ENCODE measurements at places on chromosomes 12 and 14.
A peak's percentile ranks its signal among the peaks of the same experiment; 100 is the strongest.

DNA sequence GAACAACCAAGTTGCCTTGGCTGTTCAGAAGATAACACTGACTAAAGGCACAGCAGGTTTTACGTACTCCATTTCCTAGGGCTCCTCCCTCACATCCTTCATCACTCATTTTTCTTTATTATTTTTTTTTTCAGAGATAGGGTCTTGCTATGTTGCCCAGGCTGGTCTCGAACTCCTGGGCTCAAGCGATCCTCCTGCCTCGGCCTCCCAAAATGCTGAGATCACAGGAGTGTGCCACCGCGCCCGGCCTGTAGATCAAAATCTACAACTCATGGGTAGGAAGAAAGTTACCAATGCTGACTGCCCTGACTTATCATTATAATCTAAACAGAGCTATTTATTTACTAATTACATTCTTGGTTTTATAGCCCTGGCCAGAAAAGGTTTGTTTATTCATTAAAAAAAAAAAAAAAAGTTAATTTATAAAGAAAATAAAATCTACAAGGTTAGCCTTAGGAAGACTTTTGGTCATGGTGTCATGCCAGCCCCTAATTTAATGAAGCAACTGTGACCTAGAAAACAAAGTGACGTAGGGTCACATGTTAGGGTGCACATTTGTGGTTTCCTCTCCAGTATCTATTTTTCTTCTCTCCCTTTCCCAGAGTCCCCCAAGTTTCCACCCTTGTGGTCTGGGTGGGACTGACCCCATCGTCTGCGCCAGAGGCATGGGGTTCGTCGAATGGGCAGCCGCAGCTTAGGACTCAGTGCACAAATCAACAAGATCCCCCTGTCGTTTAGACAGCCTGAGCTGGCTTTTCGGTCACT, 19.0 kb upstream of the FOXN3 start:
- DNase-seq, result no peak

- no peak for DNase-seq
Measured at GRCh38 chr14:22530127-22530526, 58.9 kb downstream of the DAD1 start.

DNA sequence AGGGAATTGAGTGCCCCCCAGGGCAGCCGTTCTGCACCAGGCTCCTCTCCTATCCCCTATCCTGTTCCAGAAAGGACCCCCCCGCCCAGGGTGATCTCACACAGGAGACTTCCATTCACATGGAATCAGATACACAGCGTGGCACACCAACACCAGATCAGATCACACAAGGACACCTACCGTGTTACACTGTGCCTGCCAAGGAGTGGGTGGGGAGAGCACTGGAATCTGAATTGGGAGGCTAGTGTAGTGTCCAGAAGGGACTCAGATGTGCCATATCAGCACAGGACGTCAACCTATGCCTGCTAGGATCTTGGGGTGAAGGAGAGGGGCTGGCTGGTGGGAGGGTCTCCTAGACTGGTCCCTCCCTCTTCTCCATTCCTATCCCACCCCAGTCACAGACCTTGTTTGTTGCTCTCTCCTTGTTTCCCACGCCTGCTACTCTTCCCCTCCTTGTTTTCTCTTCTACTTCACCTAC, 2.3 kb downstream of the PTMS start:
- DNase-seq, result no peak

- DNase-seq, result peak; percentile 88
Measured at GRCh38 chr14:35390577-35391387, 13.8 kb downstream of the NFKBIA start.

- DNase-seq, result peak; percentile 66
Measured at GRCh38 chr12:65313719-65314317, 35.3 kb downstream of the MSRB3 start.

- no peak for DNase-seq
Measured at GRCh38 chr14:100078997-100079725, 13.9 kb downstream of the EVL start.

DNA sequence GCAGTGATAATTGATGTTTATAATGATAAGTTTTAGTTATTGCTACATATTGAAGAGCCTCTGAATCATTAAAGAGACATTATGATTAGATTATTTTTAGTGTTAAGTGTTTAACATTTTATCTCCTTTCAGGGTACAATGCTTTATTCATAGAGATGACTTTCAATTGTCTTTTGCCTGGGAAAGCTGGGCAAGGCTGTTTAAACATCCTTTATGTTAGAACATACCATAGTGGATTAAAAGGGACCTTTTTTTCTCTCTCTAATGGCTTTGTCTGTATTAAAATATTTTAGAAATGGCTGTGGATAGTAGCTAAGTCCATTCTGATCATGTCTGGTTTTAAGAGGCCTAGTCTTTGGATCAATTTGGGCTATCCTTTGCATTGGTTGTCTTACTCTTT, 427.5 kb upstream of the MIS18BP1 start:
- no peak for DNase-seq

DNA sequence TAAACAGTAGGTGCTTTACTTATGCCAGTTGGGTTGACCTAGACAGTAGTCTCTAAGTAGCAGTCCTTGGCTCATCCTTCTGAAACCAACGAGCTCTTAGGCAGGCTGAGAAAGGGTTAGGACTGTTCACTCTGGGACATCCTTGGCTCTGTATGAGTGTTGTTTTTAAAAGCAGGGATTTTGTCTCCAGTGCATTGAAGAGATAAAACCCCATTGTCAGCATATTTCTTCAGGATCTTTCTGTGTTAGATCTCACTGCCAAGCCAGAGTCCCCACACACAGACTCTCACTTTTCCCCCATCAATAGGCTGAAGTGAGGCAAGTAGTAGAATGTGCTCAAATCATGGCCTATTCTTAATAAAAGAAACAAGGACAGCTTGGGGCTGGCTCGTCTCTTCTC, 123.4 kb upstream of the HIF1A start:
- no peak for DNase-seq

DNA sequence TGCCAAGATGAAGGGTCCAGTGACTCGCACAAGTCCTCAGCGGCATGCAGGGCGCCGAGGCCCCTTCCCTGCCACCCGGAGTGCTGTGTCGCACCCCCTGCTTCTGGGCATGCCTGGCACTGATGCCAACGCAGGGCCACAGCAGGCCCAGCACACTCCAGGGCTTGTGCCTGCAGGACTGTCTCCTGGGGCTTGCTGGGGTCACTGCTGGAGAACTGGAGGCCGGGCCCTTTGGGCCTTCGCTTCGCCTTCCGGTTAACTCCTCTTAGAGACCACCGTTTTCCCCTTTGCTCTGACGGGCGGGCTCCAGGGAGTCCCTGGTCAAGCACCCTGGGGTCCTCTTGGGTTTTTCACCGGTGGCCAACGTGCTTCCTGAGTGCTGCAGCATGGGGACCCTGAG, 79.6 kb downstream of the WDR20 start:
- no peak for DNase-seq

- peak; percentile 86 for DNase-seq
Measured at GRCh38 chr12:93773122-93773871, 96.1 kb downstream of the CRADD start.

- no peak for DNase-seq
Measured at GRCh38 chr12:41804026-41804425, 340.6 kb downstream of the GXYLT1 start.

- peak; percentile 10 for DNase-seq
Measured at GRCh38 chr14:100688598-100689461, 37.9 kb upstream of the DLK1 start.

DNA sequence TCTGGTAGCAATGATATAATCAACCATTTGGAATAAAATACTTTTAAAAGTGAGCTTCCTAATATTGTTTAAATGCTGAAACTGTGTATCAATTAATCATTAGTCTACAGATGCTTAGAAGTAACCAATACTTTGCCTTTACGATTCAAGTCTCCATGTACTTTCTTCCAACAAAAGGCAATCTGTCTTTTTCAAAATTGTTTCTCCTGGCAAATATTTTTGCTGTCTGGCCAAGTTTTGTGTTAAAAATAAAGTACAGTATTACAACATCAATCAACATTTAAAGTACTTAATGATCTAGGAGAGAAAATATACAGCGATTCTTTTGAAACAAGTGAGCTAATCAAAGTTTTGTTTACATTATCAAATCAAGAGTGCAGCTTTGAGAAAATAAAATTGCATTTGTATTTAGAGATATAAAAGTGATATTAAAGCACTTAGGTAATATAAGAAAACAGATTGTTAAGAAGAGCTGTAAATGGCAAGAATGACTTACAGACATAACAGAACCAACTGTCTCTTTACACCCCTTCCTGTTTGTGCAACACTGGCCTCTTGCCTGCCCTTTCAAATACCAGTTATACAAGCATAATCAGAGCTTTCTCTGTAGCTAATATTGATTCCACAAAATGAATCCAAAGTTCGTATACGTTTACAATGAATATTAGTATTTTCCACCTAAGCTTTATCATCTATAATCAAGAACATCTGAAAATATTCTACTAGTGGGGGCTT, 38.2 kb upstream of the FBLN5 start:
- peak; percentile 24 for DNase-seq

DNA sequence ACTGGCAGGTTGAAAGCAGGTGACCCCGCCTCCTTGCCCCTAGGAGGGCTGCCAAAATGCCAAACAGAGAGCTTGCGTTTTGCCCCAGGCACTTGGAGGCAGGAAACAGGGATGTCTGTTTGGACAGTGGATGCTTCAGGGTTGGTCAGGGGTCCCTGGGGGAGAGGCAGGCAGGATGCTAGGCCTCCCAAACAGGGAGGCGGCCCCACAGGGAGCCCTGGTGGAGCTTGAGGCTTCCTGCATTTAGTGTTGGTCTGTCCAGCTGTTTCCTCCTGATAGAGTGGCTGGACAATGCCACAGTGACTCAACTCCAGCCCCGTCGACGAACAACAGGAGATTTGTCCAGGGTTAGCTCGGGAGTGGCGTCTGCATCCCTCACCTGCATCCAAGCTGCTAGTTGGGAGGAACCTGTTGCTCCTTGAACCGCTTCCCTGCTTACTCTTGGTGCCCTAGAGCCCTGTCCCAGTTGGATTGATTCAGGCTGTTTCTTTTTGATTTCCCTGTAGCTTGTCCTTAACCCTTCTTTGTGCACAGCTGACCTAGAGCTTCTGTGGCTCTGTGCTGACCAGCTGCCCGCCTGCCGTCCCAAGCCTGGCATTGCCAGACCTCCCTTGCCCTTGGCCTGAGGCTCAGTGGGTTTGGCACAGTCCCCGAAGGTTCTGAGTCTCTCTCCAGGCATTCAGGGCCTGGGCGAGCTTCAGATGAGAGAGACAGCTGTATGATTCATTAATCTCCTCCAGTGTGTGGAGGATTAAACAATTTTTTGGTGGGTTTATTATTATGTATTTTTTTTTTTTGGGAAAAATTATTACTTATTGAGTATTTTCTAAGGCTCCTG, 45.9 kb downstream of the TSPAN9 start:
- no peak for DNase-seq

DNA sequence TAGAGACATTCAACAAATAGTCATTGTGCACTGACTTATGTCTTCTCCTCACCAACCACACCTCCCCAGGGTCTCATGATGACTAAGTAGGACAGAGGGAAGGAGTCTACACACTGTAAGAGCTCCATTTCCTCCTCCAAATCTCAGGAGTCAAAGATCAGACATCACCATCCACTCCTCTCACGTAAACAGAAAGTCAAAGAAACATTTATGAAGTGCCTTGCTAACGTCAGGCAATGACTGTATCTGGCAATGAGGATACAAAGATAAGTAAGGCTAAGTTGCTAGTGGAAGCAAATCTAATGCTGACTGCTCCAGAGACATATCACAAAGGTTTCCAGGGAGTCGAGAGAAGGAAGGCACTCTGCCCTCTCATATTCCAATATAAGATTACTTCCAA, 88.9 kb downstream of the SLC2A13 start:
- no peak for DNase-seq

- DNase-seq, result no peak
Measured at GRCh38 chr14:79638672-79639266, 572.5 kb downstream of the DIO2 start.

GRCh38 chr14:72744416-72745120, 149.3 kb downstream of the DPF3 start:
- no peak for DNase-seq

GRCh38 chr14:73312687-73313086, 75.4 kb downstream of the PAPLN start:
- DNase-seq, result no peak

DNA sequence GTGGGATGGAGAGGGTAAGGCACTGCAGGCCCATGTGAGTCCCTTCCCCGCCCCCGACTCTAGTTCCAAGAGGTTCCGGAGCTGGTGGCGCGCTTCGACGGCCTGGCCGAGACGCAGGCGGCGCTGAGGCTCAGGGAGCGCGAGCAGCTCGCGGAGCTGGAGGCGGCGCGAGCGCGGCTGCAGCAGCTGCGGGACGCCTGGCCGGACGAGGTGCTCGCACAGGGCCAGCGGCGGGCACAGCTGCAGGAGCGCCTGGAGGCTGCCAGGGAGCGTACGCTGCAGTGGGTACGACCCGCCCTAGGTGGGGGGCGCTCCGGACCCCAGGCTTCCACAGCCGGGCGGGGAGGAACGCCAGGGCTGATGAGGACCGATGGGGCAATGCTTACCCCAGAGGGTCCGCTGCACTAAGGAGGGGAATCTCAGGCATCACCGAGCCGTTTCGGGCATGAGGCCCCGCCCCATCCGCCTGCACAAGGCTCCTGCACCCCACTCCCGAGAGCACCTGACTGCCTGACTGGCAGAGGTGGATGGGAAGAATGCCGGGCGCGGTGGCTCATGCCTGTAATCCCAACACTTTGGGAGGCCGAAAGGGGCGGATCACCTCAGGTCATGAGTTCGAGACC, 4.9 kb downstream of the CFAP73 start:
- peak; percentile 43 for DNase-seq

GRCh38 chr12:50862316-50862715, 19.6 kb downstream of the TMPRSS12 start:
- DNase-seq, result peak; percentile 9

DNA sequence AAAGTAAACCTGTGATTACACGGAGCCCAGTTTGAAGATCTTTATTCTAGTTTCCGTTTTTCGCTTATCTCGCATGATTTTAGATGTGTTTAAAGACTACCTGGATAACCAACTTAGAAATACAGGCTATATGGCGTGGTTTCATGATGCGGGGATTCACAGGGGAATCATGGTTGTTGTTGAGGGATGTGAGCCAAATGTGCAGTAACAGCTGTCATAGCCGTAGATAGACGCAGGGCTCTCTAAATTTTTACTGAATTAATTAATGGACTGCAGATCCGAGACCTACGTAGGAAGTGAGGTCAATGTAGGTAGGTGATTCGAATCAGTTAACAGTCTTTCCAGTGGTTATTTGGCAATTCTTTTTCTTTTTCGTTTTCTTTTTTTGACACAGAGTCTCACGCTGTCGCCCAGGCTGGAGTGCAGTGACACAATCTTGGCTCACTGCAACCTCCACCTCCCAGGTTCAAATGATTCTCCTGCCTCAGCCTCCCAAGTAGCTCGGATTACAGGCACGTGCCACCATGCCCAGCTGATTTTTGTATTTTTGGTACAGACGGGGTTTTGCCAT, 144.9 kb upstream of the AMIGO2 start:
- DNase-seq, result no peak
